BJ (cell line): ENCODE measurements at places on chromosomes 16 and 17. TPM values are rescaled to one million over a fixed set of nuclear protein-coding genes. Genes with fewer than 3 reads are reported as not detected.

NUDT16L1 gene
- 17.4 and 33.3 TPM in 2 replicates for polyA plus RNA-seq

SYCE1L gene
- 0.31 and 0.44 TPM in 2 replicates for polyA plus RNA-seq

CA10 gene
- not detected in 2 replicates for polyA plus RNA-seq

ERN2 gene
- polyA plus RNA-seq: 0.23 TPM in 1 of 2 replicates, not detected in the other

AGRP gene
- polyA plus RNA-seq: not detected in 2 replicates

IRF8 gene
- not detected in 2 replicates for polyA plus RNA-seq

WFDC1 gene
- 62.1 and 85.8 TPM in 2 replicates for polyA plus RNA-seq

METTL2A gene
- 9.9 and 14.6 TPM in 2 replicates for polyA plus RNA-seq

PNMT gene
- polyA plus RNA-seq: not detected in 2 replicates

RBFOX1 gene
- polyA plus RNA-seq: not detected in 2 replicates

CHMP1A gene
- 58.5 and 105 TPM in 2 replicates for polyA plus RNA-seq

CASKIN1 gene
- polyA plus RNA-seq: 0.01 and 0.02 TPM in 2 replicates

FAAP100 gene
- 7.5 and 11.2 TPM in 2 replicates for polyA plus RNA-seq

KRTAP9-6 gene
- polyA plus RNA-seq: not detected in 2 replicates

KRT40 gene
- not detected in 2 replicates for polyA plus RNA-seq

DNA sequence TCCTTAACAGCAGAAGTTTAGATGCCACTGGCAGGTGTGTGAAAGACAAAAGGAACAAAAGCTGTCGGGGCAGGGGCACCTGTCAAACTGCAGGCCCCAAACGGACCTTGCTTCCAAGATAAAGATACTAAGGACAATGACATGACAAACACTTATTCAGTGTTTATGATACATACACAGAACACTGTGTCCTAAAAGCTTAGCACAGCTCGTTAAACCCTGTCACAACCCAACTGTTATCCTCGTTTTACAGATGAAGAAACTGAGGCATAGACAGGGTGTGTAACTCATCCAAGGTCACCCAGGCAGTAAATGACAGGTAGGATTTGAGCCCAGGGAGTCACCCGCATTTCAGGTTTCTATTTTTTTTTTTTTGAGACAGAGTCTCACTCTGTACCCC is 9.6 kb downstream of the SDK2 start:
- no peak for DNase-seq

- DNase-seq: no peak
Observed at GRCh38 chr16:81610936-81611335, 166.3 kb downstream of the CMIP start.

GRCh38 chr16:795580-796229 is 4.8 kb downstream of the GNG13 start:
- no peak for DNase-seq

GRCh38 chr16:65377195-65377594 is 255.3 kb upstream of the CDH11 start:
- DNase-seq: no peak

DNA sequence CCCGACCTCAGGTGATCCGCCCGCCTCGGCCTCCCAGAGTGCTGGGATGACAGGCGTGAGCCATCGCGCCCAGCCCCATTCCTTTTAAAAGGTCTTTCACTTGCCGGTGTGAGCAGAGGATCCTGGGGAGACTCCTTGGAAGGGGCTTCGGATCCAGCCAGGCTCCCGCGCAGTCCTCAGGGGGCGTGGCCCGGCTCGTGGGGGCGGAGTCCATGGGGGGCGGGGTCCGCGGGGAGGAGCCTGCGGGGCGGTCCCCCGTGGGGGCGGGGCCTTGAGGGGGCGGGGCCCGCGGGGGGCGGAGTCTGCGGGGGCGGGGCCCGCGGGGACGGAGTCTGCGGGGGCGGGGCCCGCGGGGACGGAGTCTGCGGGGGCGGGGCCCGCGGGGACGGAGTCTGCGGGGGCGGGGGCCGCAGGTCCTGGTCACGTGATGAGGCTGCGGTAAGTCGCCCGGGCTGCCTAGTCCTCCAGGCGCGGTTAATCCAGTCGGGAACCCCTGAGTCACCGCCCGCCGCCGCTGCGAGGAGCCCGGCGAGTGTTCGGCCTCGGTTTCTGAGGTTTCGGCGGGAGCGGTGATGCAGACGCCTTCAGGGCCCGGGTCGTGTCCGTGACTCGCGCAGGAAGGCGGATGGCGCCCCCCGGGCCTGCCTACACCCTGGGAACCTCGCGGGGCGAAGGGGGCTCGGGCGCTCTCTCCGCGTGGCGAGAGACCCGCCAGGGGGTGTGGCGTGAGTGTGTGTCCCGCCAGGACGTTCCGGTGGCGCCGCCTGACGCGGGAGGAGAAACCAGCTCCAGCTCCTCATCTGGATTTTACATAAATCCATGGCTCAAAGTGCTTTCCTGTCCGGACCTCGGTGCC is 23.6 kb upstream of the ABR start:
- DNase-seq: no peak

- DNase-seq: no peak
Observed at GRCh38 chr16:65125871-65126270, 4.0 kb upstream of the CDH11 start.

GRCh38 chr17:30924341-30924740 is 2.6 kb downstream of the ADAP2 start:
- DNase-seq: no peak

DNA sequence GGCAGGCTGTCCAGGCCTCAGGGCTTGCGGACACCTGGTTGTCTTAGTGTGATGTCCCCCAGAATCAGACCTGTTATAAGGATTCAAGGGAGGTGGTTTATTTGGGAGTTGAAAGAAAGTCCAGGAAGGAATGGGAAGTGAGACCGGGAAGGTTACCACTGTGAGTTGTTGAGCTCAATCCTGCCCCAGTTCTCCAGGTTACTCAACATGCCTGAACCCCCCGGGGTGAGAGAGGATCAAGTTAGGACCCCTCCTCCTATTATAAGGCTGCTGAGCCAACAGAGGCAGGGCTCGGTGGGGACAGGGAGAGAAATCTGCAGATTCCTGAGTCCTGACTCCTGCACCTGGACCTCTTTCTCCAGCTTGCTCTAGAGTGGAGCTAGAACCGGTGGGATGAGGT is 86.4 kb downstream of the MRM1 start:
- no peak for DNase-seq

DNA sequence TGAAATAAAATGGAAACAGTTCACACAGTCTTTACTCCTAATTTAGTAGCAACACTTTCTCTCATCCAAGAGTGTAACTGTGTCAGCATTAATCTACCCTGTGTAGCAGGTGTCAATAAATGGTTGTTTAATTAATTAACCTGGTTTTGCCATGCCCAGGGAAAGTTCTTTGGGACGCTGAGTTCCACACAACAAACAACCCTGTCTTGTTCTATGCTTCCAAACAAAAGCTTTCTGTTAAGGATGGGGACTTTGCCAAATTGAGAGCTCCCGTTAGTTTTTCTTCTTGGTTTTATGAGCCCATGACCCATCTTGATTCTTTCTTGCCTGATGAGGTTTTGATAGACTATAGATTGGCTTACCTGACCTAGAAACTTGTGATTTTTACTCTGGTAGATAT is 530.1 kb downstream of the KCNJ2 start:
- no peak for DNase-seq

DNA sequence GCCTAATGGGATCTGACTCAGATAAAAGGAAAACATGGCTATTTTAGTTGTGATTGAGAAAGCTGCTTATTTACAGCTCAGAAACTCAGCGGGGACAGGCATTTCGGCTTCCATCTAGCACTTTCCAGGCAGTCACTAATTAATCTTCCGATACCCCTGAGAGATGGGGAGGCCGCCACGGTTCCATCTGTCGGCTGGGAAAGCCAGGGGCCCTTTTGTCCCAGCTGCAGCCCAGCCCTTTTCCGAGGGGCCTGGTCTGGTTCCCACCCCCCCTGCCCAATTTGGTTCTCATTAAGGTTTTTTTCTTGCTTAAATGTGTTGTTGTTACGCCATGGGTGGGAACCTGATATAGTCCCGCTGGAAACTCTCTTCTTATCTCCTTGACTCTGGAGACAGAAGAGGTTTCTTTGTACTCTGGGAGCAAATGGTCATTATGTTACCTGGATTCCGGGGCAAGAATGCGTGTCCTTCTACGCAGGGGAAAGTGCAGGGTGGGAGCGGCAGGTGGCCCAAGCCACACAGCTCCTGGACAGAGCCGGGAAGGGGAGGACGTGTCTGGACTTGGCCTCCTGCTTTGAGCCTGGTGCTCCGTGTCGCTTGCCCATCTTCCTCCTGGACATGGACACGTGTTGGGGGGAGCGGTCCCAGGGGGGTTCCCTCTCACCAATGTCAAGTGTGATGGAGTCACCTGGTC is 50.9 kb upstream of the GSE1 start:
- no peak for DNase-seq

- DNase-seq: no peak
Observed at GRCh38 chr17:40516581-40517285, 15.3 kb upstream of the TNS4 start.

GRCh38 chr16:49365711-49366509 is 7.7 kb upstream of the C16orf78 start:
- no peak for DNase-seq

DNA sequence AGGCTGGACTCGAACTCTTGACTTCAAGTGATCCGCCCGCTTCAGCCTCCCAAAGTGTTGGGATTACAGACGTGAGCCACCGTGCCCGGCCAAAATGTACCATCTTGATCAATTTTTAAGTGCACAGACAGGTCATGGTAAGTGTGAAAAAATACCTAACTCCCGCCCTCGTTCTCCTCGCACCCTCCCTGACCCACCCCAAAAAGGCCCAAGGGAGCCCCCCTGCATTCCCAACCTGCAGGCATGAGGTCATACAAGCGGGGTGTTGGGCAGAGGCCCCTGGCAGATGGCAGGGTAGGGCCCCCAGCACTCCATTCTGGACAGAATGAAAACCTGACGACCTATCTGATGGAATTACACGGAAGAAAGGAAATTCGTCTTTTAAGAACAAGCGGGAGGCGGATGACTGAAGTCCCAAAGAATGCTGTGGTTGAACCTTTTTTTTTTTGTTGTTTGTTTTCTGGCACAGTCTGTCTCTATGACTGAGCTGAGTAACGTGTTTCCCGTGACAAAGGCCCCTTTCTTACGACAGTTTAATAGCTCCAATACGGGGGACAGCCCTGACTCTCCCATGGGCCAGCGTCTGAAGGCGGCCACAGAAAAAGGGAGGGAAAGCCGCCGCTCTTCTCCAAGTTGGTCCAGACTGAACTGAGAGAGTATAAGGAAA is 376.4 kb downstream of the SLC39A11 start:
- DNase-seq: peak; percentile 95

GRCh38 chr16:55325080-55325447 is 1.1 kb downstream of the IRX6 start:
- DNase-seq: no peak

GRCh38 chr17:80919331-80920311 is 72.0 kb upstream of the CHMP6 start:
- no peak for DNase-seq

DNA sequence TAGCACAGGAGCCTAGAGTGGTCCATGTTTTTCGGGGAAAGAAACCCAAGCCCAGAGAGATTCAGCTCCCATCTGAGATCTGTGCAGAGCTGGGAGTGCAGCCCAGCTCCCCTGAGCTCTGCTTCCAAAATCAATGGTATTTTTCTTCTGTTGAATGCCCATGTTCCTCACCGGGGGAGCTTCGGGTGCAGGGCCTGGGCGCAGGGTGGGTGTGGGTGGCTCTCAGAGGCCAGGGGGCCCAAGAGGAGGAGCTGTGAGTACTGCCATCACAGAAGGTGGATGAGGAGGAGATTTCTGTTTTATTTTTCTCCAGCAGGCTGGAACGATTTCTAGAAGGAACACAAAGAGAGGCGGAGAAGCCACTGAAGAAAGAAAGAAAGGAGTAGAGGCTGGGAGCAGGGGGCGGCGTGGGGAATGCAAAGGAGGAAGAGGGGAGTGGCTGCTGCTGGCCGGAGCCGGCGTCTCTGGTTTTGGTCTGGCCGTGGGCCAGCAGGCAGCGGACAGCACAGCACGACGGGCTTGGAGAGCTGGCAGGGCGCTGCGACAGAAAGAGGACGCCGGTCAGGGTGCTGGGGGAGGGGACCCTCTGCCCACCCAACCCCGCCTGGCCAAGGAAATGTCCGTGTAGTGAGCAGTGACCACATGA is 76.2 kb upstream of the KSR1 start:
- no peak for DNase-seq

GRCh38 chr16:79613009-79613408 is 12.5 kb upstream of the MAF start:
- DNase-seq: no peak

- DNase-seq: no peak
Observed at GRCh38 chr16:27978876-27979275, 84.6 kb downstream of the GSG1L start.

GRCh38 chr16:86317813-86318650 is 192.3 kb upstream of the FOXF1 start:
- DNase-seq: no peak

DNA sequence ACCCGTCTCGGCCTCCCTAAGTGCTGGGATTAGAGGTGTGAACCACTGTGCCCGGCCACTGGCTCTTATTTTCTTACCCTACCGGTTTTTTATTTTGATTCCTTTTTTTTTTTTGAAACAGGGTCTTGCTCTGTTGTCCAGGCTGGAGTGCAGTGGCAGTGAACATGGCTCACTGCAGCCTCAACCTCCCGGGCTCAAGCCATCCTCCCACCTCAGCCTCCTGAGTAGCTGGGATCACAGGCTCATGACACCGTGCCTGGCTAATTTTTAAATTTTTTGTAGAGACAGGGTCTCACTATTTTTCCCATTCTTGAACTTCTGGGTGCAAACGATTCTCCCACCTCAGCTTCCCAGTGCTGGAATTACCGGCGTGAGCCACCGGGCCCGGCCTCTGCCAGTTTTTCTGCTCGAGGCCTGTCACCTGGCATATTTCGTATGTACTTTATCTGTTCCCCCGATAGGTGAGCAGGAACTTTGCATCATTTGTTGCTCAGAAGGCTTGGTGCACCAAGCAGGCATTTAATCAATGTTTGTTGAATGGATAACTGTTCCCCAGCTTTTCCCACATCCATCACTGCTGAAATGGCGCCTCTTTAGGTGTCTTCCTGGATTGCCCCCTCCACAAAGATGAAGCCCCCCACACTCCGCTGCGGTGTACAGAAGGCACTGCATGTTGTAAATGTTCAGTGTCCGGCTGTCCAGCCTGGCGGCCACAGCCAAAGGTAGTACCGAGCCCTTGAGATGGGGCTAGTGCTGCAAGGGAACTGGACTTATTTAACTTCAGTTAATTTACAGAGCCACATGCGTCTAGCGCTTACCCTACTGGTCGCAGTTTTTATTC is 858 bp upstream of the TELO2 start:
- DNase-seq: no peak

GRCh38 chr16:82621781-82622180 is 5.0 kb upstream of the CDH13 start:
- no peak for DNase-seq

GRCh38 chr17:60535382-60536279 is 9.6 kb upstream of the APPBP2 start:
- DNase-seq: no peak

- no peak for DNase-seq
Observed at GRCh38 chr16:47492428-47493377, 31.6 kb downstream of the PHKB start.

DNA sequence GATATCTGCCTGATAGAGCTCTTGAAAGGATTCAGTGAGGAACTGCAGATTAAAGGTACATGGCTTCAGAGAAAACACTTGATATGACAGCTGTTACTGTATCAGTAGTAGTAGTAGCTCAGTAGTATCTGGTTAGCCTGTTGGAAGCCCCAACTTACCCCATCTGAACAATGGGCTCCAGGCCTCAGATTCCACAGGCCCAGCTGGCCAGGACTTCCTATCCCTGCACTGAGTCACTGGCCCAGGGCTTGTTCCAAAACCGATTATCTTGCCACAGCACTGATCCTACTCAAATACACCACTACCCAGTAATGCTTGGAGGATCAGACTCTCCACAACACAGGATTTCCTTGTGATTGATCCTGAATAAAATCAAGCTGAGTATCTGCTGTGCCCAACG is 32.6 kb downstream of the DCUN1D3 start:
- DNase-seq: no peak

- DNase-seq: no peak
Observed at GRCh38 chr16:1887711-1888354, 15.9 kb upstream of the MEIOB start.

- no peak for DNase-seq
Observed at GRCh38 chr17:36934144-36934691, 3.1 kb upstream of the LHX1 start.
